Breast epithelium (tissue), 4 donors: ENCODE measurements at places on chromosomes 13 and 19.

GRCh38 chr19:15241259-15241910, 9.1 kb upstream of the EPHX3 start:
- H3K27ac ChIP-seq: no peak overlapping the region
- no peak for DNase-seq
- H3K4me1 ChIP-seq: no peaks in the 10 kb centered on the region
- peaks cover 16% of the 10 kb centered on the region for H3K36me3 ChIP-seq
- H3K4me3 ChIP-seq: no peak overlapping the region

GRCh38 chr13:85512421-85512820, 286.8 kb downstream of the SLITRK6 start:
- H3K4me3 ChIP-seq: no peak overlapping the region
- H3K27ac ChIP-seq: no peak overlapping the region
- no peak for DNase-seq
- no peaks in the 10 kb centered on the region for H3K36me3 ChIP-seq

DNA sequence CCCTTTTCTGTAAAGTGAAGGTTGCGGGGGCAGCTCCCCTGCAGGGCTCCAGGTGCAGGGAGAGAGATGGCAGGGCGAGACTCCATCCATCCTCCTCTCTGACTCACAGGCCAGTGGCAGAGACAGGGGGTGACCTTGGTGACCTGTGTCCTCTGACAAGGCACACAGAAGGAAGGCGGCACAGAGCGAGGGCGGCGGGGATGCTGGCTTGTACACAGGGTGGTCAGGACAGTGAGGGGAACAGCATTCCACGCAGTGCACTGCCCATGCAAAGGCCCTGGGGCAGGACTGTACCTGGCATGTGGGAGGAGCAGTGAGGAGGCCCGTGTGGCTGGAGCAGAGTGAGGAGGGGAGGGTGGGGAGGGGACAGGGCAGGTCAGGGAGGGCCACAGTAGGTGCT, 7.7 kb downstream of the NDUFA11 start:
- no peak overlapping the region for H3K4me3 ChIP-seq
- peaks cover 7% of the 10 kb centered on the region for H3K36me3 ChIP-seq
- H3K4me1 ChIP-seq: no peaks in the 10 kb centered on the region

GRCh38 chr13:30421093-30422053, 920 bp upstream of the UBE2L5 start:
- H3K36me3 ChIP-seq: no peaks in the 10 kb centered on the region
- peak; percentile 72 for DNase-seq
- H3K27ac ChIP-seq: peak overlapping the region; percentile 96
- H3K4me1 ChIP-seq: no peaks in the 10 kb centered on the region
- H3K4me3 ChIP-seq: peak overlapping the region; percentile 62

DNA sequence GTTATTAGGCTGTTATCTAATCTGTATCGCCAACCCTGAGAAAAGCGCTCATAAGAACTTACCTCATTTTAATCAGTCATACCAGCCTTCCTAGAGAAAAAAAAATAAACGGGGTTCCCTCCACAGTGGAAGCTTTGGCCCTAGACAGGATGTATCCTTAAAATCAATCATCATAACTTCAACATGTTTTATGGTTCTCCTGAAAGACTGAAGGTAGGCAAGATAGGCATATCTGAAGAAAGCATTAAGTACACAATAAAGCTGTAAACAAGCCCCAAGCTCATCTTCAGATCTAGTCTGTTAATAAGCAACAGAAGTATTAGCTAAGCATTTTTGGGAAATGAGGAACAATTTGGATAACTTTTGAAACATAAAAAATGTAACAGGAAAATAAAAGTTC, 18.7 kb upstream of the SERP2 start:
- no peak overlapping the region for H3K4me3 ChIP-seq
- H3K36me3 ChIP-seq: no peaks in the 10 kb centered on the region
- no peaks in the 10 kb centered on the region for H3K4me1 ChIP-seq
- no peaks in the 10 kb centered on the region for H3K27me3 ChIP-seq
